Frontal cortex (tissue), 4 donors: ENCODE measurements at places on chromosomes 4 and X.

DNA sequence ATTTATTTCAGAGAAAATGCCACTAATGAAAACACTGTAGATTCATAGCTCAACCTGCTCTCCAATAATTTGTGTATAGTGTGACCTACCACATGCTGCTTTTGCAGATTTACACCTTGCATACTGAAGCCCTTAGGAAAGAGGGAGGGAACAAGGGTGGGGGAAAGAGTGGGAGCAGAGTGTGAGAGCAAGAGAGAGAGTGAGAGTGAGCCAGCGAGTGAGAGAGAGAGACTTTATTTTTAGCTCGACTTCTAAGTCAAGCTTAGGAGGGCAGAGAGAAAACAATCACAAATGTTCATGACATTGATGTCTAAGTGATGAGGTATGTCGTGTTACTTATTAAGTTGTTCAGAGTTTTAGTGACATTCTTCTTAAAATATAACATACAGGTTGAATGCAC is 112.5 kb upstream of the HAND2 start:
- no peak for DNase-seq

DNA sequence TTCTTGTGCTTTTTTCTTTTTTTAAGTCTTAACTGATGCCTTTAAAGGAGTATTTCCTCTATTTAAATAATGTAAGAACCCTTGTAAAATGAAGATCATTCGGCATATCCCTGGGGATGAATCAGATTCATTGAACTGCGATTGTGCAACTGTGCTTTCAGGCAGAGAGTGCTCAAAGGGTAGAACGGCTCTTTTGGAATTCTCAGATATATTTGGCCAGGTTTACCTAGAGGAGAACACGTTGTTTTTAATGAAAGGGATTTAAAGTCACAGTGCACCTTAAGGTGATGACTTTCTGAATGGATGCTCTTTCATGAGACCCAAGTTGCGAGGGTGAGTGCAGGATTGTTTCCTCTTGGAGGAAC is 51.6 kb upstream of the ELOVL6 start:
- no peak for DNase-seq

- no peak for DNase-seq
Measured at GRCh38 chr4:1195109-1195671, 22.8 kb upstream of the SPON2 start.

GRCh38 chrX:132613801-132614200 is 125.0 kb upstream of the MBNL3 start:
- no peak for DNase-seq

DNA sequence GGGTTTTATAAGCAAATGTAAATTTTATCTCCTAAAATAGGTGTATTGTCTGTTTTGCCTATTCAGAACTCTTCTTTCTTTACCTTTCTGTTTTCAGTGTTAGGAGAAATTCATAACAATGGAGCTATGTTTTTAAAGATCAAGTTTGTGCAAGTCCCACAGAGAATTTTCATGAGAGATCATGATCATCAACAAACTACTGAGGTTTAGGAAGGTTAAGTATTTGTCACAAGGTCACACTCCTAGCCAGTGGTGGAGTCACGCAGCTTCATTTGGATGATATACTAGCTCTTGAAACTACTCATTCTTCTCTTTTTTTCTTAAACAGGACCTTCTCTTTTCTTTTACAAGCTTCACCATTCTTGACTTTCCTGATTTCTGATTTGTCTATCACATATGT is 892.6 kb upstream of the FRG1 start:
- DNase-seq, result no peak

DNA sequence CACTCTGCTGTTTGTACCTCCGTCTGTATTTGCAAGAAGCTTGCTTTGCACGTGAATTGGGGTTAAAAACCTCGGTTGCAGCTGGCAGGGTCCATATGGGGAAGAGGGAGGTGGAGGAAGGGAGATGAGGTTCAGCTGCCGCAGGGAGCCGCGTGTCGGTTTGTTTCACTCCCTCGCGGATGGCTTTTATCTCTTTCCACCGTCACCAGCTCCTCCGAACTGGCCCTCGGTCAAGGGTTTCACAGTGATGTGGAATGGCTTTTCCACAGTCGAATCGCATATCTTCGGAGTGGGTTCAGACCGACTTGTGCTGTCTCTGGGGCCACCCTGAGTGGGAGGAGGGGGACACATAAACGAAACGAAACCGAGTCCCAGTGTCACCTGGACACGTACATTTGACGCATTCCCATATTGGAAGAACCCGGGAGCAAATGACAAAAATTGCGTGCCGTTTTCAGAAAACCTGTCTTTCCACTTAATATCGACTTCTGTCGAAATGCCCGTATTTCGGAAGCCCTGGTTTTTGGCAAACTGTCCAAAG is 929 bp downstream of the ZBTB33 start:
- DNase-seq, result no peak

DNA sequence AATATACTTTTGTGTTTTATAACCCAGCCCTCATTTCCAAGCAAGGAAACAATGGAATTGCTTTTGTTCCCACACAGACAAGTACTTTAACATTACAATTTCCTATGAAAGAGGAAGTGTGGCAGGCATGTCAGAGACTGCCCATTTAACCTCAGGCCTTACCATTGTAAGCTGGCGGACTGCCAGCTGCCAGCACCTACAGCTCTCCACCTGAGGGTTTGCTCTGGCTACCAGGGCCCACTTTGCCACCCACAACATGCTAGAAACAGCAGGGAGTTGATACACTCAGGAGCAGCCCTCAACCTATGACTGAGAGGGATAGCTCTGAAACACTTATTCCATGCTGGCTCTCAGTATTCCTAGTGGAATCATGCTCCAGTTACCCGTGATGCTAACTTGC is 152.3 kb upstream of the PRDX4 start:
- no peak for DNase-seq

DNA sequence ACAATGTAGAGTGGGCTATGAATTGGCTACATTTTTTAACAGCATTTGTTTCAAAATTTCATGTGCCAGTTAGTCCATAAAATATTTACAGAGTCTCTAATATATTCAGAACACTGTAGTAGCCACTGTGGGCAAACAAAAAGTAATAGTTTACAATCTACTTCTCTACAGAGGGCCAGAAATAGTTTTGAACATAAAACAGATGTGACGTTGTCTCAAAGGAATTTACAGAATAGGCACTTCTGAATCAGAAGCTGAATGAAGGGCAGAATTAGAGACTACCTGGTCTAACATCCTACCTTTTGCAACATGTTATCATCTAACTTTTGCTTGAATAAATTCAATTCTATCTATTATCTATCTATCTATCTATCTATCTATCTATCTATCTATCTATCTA is 811.9 kb upstream of the EPHA5 start:
- no peak for DNase-seq

GRCh38 chrX:22314211-22314610 is 41.5 kb downstream of the CBLL2 start:
- no peak for DNase-seq
